Vagina (tissue), 2 donors: ENCODE measurements at places on chromosomes 11 and 22. TPM values are rescaled to one million over a fixed set of nuclear protein-coding genes. Genes with fewer than 3 reads are reported as not detected.

Gene MMP8
- total RNA-seq: not detected

Gene OR52N4
- not detected for total RNA-seq

Gene MLC1
- total RNA-seq: 29.2 TPM

Gene FDXACB1
- not detected for total RNA-seq

Gene C1QTNF4
- total RNA-seq: 3.4 TPM

Gene TOLLIP
- total RNA-seq: 52.5 TPM

Gene USP35
- 11.8 TPM for total RNA-seq

Gene GSTT2B
- total RNA-seq: not detected

Gene INS
- not detected for total RNA-seq

Gene UCP3
- total RNA-seq: 1.2 TPM

Gene FAM180B
- not detected for total RNA-seq

- H3K27ac ChIP-seq: peak overlapping the region; percentile 69
- H3K36me3 ChIP-seq: no peaks in the 10 kb centered on the region
- no peaks in the 10 kb centered on the region for H3K27me3 ChIP-seq
- H3K4me3 ChIP-seq: no peak overlapping the region
- no peak for DNase-seq
Measured at GRCh38 chr11:74696939-74697675, 34.1 kb downstream of the CHRDL2 start.

- no peak for DNase-seq
- H3K27me3 ChIP-seq: no peaks in the 10 kb centered on the region
- H3K27ac ChIP-seq: no peak overlapping the region
- H3K4me1 ChIP-seq: no peaks in the 10 kb centered on the region
Measured at GRCh38 chr11:106763501-106763900, 254.8 kb downstream of the GUCY1A2 start.

DNA sequence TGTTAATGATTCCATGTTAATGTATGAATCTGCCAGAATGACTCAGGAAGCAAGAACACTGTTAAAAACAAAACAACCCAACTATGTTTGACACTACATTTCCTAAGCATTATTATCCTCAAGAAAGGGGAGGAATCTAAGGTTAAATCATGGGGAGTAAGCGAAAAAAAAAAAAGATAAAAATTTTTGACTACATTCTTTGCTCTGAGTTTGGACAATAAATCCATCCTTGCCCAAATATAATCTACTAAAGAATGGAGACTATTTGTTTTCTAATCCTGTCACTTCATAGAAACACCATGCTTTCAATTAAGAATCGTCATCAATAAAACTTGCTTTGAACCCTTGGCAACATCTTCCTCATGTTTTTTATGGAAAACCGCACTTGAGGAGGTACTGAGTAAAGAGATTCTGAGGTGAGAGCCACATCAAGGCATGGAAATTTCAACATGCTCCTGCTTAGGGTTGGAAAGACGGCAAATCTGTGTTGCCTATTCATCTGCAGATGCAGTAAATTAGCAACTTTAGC, 9.7 kb downstream of the MAML2 start:
- H3K36me3 ChIP-seq: no peaks in the 10 kb centered on the region
- H3K4me3 ChIP-seq: no peak overlapping the region
- H3K27me3 ChIP-seq: no peaks in the 10 kb centered on the region
- H3K4me1 ChIP-seq: peaks cover 89% of the 10 kb centered on the region
- DNase-seq: no peak
- H3K27ac ChIP-seq: no peak overlapping the region

GRCh38 chr11:112728288-112728687, 232.9 kb upstream of the NCAM1 start:
- no peak overlapping the region for H3K4me3 ChIP-seq
- no peaks in the 10 kb centered on the region for H3K4me1 ChIP-seq
- no peaks in the 10 kb centered on the region for H3K36me3 ChIP-seq
- peak; percentile 54 for DNase-seq

DNA sequence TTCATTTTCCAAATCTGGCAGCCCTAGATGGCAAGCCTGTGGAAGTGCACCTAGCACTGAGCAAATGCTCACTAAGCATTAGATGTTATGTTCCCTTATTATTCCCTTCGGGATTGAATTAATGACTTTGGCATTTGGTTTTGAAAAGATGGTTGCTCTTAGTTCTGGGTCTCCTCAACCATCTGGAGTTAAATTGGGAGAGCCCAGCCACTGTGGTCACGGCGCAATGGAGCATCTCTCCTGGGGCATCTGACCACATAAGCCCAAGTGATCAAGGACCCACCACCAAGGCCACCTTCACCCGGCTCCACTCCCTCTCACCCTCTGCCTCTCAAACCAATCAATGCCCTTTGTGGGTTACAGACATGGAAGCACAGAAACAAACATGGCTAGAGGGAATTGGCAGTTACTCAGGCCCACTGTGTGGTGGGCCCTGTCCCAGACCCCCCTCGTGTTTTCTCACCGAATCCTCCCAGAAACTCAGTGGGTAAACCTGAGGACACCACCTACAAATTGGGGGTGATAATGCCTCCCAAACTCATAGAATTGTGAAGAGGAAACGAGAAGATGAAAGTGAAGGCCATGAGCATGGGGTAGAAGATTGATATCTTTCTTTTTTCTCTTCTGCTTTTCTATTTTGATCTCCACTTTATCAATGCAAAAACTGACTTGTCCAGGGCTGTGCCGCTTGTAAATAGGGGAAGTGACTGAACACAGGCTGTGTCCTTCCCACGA, 52.2 kb downstream of the IRAG1 start:
- H3K27ac ChIP-seq: peak overlapping the region; percentile 70
- no peaks in the 10 kb centered on the region for H3K36me3 ChIP-seq
- no peaks in the 10 kb centered on the region for H3K27me3 ChIP-seq
- DNase-seq: no peak
- H3K4me1 ChIP-seq: peaks cover 32% of the 10 kb centered on the region

DNA sequence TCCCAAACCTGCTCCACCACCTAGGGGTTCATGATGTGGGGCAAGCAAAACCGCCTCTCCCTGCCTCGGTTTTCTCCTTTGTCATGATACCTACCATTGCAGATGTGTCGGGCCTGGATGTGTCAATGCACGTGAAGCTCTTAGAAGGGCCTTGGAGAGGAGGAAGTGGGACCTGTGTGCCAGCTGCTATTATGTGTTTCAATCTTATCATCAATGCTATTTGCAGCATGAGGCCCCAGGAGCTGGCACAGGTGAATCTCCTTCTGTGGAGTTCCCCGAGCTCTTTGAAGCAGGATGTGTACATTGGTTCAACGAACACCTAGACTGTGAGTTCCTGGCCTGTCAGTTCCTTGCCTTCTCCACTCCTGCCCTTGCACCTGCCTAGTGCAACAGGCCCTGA, 331.6 kb downstream of the CTTN start:
- H3K27me3 ChIP-seq: no peaks in the 10 kb centered on the region
- H3K4me3 ChIP-seq: no peak overlapping the region
- no peak for DNase-seq
- no peaks in the 10 kb centered on the region for H3K36me3 ChIP-seq
- H3K27ac ChIP-seq: no peak overlapping the region

GRCh38 chr11:21195995-21196394, 526.6 kb downstream of the NELL1 start:
- H3K4me1 ChIP-seq: no peaks in the 10 kb centered on the region
- H3K36me3 ChIP-seq: no peaks in the 10 kb centered on the region

- no peak overlapping the region for H3K27ac ChIP-seq
- no peaks in the 10 kb centered on the region for H3K4me1 ChIP-seq
- no peaks in the 10 kb centered on the region for H3K36me3 ChIP-seq
- H3K27me3 ChIP-seq: no peaks in the 10 kb centered on the region
Measured at GRCh38 chr22:36563898-36564297, 34.9 kb upstream of the EIF3D start.

- no peaks in the 10 kb centered on the region for H3K36me3 ChIP-seq
- no peak for DNase-seq
- H3K4me3 ChIP-seq: no peak overlapping the region
Measured at GRCh38 chr11:80473562-80473961, 1032.7 kb upstream of the TENM4 start.

DNA sequence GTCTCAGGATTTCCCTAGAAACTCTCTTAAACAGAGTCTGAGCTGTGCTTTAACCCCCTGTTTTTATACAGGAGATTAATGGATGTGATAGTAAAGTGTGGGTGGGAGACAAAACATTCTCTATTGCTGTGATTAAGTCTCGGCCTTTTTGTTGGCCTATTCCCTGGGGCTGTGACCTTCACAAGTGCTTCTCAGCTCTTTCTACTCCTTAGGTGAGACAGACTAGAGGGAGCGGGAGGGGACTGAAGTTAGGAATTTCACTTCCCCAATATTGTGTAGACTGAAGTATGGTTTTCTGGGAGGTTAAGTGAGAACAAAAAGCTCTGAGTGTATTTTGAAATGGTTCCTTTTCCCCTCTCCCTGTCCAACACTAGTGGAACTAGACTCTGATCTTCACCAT, 29.8 kb upstream of the OR8B8 start:
- no peak overlapping the region for H3K4me3 ChIP-seq
- H3K27ac ChIP-seq: no peak overlapping the region
- no peaks in the 10 kb centered on the region for H3K36me3 ChIP-seq
- no peak for DNase-seq
- no peaks in the 10 kb centered on the region for H3K4me1 ChIP-seq

DNA sequence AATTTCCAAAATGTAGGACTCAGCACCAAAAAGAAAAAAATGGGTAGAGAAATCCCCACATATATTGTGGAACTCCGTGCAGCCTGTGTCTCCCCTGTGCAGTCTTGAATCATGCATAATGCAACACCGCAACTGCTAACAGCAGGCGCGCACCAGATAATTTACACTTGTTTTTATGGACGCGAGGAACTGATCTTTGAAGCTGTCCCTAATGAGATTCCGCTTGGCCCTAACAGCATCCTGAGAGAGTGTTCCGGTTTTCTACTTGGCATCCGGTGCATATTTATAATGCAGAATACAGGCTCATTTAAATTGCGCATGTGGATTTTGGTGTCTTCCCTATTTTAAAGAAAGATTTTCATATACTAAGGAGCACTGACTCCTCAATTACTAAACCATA, 21.1 kb downstream of the MPPED2 start:
- H3K36me3 ChIP-seq: no peaks in the 10 kb centered on the region
- H3K27me3 ChIP-seq: no peaks in the 10 kb centered on the region
- no peaks in the 10 kb centered on the region for H3K4me1 ChIP-seq

DNA sequence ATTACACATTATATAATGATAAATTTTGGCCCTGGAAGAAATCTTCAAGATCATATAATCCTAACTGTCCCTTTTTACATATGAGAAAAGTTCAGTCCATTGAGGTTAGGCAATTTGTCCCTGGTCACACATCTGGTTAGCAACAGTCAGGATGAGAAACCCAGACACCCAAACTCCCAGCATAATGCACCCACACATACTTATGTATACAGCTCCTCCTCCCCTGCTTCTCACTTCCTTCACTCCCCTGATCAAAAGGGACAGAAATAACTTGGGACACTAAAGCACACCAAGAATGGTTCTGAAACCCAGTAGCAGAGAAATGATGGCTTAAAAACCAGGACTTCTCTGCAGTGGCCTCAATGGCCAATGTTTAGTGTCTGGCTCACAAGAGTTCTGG, 11.1 kb downstream of the NUMA1 start:
- no peak for DNase-seq
- H3K4me3 ChIP-seq: no peak overlapping the region
- H3K27me3 ChIP-seq: no peaks in the 10 kb centered on the region
- peaks cover 47% of the 10 kb centered on the region for H3K4me1 ChIP-seq
- H3K36me3 ChIP-seq: peaks cover 5% of the 10 kb centered on the region

- H3K27ac ChIP-seq: peak overlapping the region; percentile 92
- no peaks in the 10 kb centered on the region for H3K36me3 ChIP-seq
- peaks cover 60% of the 10 kb centered on the region for H3K4me1 ChIP-seq
- no peaks in the 10 kb centered on the region for H3K27me3 ChIP-seq
Measured at GRCh38 chr22:31040542-31041398, 40.3 kb upstream of the SMTN start.

- peaks cover 6% of the 10 kb centered on the region for H3K4me1 ChIP-seq
- no peak overlapping the region for H3K4me3 ChIP-seq
- H3K36me3 ChIP-seq: peaks cover 80% of the 10 kb centered on the region
- no peak for DNase-seq
- no peak overlapping the region for H3K27ac ChIP-seq
- no peaks in the 10 kb centered on the region for H3K27me3 ChIP-seq
Measured at GRCh38 chr22:35324762-35325161, 25.1 kb downstream of the TOM1 start.

DNA sequence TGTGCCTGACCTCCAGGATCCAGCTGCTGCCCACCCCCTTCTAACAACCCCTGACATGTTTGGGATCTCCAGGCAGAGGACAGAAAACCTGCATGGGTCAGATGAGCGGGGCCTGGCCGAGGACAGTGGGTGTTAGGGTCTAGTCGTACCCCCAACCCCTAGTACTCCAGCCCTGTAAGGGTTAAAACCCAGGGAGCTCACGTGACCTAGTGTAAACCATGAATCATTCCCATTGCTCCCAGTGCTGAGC, 89.1 kb upstream of the CRYBB3 start:
- peaks cover 33% of the 10 kb centered on the region for H3K4me1 ChIP-seq
- H3K36me3 ChIP-seq: no peaks in the 10 kb centered on the region

DNA sequence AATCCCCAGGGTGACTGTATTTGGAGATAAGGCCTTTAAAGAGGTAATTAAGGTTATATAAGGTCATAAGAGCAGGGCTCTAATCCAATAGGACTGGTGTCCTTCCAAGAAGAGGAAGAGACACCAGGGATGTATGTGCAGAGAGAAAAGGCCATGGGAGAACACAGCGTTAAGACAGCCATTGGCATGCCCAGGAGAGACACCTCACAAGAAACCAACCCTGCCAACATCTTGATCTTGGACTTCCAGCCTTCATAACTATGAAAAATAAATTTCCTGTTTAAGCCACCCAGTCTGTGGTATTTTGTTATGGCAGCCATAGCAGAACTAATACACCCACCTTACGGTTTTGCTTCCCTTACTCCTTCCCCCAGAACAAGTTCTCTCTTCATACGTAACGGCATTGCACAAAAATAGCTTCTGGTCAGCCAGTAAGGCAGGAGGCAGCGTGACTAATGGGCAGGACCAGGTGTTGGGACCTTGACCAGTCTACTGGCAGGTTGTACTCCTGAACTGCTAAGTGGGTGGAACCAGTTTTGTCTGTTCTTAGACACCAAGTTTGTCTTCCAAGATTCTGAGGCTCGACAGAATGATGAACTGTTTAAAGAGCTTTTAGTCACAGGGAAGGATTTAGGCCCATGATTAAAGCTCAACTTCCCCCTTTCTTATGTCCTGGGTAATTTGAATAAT, 31.9 kb upstream of the UPB1 start:
- peak; percentile 93 for DNase-seq
- no peaks in the 10 kb centered on the region for H3K27me3 ChIP-seq
- H3K27ac ChIP-seq: no peak overlapping the region

GRCh38 chr11:776561-777287, 563 bp downstream of the GATD1 start:
- H3K27ac ChIP-seq: peak overlapping the region; percentile 87
- H3K4me1 ChIP-seq: peaks cover 35% of the 10 kb centered on the region
- peak overlapping the region; percentile 96 for H3K4me3 ChIP-seq
- no peaks in the 10 kb centered on the region for H3K27me3 ChIP-seq
- no peak for DNase-seq
